ENCODE measurements at places on chromosomes 13 and 19. TPM values are rescaled to one million over a fixed set of nuclear protein-coding genes. Genes with fewer than 3 reads are reported as not detected.
A peak's percentile ranks its signal among the peaks of the same experiment; 100 is the strongest.

Gene ZNF562
- 16.5 TPM for polyA plus RNA-seq

Gene TEX26
- 0.12 TPM for polyA plus RNA-seq

DNA sequence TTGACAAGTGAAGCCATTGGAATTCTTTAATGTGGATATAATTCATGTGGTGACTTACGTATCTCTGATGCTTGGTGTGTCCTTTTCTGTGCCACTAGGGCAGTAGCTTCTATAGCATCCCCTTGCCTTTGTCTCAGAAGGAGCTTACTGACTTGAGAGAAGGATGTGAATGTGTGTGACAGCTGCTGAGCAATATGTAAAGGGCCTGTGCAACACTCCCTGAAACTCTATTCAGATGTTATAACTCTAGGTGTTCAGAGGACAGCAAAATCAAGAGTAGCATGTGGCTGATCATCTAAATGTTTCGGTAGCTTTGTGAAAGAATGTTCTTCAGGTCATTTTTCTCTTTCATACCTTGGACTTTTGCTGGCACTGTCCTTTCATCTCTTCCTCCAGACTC is 189.5 kb downstream of the LMO7 start:
- H3K36me3 ChIP-seq: peaks cover 44% of the 10 kb centered on the region
- H3K27ac ChIP-seq: no peak overlapping the region
- no peaks in the 10 kb centered on the region for H3K4me1 ChIP-seq
- DNase-seq: no peak

Gene TMEM221
- 0.46 TPM for polyA plus RNA-seq

Gene NPAS1
- 0.49 TPM for polyA plus RNA-seq

DNA sequence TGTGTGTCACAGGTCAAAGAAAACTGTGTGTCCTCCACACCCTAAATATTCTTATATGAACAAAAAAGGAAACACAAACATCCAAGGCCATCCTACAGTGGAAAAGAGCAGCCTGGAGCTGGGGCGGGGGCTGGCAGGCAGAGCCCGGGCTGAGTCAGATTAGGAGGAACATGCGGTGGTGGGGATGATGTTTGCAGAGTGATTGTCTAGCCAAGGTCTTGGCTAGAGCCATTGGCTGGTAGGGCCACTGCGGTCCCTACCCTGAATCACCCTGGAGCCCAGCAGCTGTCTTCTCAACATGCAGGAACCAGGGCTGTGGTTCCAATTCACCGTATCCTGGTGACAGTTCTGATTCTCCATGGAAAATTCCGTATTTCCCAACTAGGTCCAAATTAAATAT is 439.5 kb downstream of the FGF9 start:
- H3K36me3 ChIP-seq: no peaks in the 10 kb centered on the region
- H3K27ac ChIP-seq: no peak overlapping the region
- no peaks in the 10 kb centered on the region for H3K27me3 ChIP-seq
- H3K4me1 ChIP-seq: no peaks in the 10 kb centered on the region

DNA sequence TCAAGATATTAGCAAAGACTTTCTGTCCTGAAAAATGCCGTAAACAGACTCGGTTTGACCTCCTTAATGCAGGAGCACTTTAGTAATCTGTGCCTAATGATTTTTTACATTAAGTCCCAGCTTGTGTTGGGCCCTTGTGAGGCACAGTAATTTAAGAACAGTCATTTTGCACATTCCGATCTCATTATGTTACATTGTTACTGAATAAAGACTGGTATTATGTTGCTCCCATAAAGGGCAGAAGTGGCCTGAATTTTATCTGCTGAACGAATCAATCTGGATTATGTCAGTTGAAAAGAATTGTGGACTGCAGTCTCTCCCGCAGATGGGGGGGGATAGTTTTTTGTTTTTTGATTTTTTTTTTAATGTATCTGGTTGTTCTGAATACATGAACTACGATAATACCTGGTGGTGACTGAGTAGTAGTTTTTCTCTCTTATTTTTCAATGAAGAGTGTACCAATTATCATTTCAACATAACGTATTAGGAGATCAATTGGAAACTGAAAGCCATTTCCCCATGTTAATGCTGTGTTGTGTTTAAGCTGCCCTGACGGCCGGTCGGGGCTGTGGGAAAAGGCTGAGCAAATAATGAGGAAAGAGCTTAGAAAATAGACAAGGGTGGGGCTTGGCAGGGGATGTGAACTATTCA is 290.2 kb downstream of the ZNF536 start:
- H3K27ac ChIP-seq: no peak overlapping the region
- H3K27me3 ChIP-seq: no peaks in the 10 kb centered on the region
- no peak for DNase-seq
- no peak overlapping the region for H3K4me3 ChIP-seq

GRCh38 chr19:35041548-35042055 is at the start of gene HPN:
Gene HPN (plus strand): TSS chr19:35041721. CDS start chr19:35042507, 786 bp downstream.
- H3K4me1 ChIP-seq: peaks cover 40% of the 10 kb centered on the region
- DNase-seq: peak; percentile 81
- H3K27ac ChIP-seq: peak within 1 kb of the TSS; percentile 99
- peaks cover 2% of the 10 kb centered on the region for H3K27me3 ChIP-seq
- peak within 1 kb of the TSS; percentile 79 for H3K4me3 ChIP-seq

Gene NXNL1
- polyA plus RNA-seq: not detected

Gene PTGIR
- polyA plus RNA-seq: 4.8 TPM

DNA sequence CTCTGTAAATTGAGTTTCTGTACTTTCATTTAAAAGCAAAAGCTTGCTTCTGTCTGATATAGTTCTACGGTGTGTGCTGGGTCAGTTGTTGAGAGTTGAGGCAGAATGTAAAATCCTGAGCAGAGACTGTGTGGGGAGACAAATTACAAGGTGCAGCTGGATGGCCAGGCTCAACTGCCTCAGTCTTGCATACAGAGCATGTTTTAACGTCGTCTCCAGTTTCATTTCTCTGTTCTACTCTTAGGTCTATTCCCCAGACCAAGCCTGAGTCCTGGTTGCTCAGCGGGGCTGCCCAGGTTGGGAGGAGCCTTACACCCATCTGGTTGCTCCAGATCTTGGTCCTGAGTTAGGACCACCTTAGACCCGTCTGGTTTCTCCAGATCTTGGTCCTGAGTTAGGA is 54.4 kb upstream of the MEDAG start:
- no peak for DNase-seq
- no peak overlapping the region for H3K27ac ChIP-seq
- peaks cover 1% of the 10 kb centered on the region for H3K4me1 ChIP-seq

DNA sequence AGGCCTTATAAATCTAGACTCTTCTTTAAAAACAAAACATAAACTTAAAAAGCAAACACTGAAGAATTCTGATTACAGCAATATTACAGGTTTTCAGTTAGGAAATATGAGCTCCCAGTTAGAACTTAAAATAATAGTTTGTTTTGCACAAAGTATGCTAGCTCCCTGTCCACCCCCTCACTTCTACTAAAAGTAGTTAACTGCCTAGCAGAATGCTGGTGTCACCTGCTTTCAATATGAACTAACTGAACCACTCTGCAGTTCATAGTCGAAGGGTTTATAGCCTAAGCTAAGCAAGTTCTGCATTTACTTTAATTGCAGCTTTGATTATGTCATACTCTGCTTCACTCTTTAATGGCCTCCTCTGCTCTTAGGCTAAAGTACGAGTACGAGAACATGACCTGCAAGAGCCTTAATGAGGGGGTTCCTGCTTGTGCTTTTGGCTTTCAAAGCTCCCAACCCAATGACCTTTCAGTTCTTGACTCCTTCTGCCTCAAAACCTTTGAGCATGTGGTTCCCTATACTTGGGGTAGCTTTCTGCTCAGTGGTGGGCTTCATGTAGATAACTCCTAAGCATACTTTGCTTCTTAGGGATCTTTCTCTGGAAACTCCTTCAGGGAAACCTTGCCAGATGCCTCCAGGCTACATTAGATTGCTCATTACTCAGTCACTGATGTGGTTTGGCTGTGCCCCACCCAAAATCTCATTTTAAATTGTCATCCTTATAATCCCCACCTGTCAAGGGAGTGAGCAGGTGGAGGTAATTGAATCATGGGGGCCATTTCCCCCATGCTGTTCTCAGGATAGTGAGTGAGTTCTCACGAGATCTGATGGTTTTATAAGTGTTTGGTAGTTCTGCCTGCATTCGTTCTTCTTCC is 278.9 kb upstream of the ARGLU1 start:
- no peaks in the 10 kb centered on the region for H3K27me3 ChIP-seq
- DNase-seq: peak; percentile 40
- no peak overlapping the region for H3K27ac ChIP-seq
- no peak overlapping the region for H3K4me3 ChIP-seq
- H3K4me1 ChIP-seq: no peaks in the 10 kb centered on the region

Gene ERICH6B
- 2.1 TPM for polyA plus RNA-seq

GRCh38 chr19:15115080-15115479 is 7.9 kb downstream of the SYDE1 start:
- peaks cover 72% of the 10 kb centered on the region for H3K36me3 ChIP-seq
- no peak overlapping the region for H3K4me3 ChIP-seq
- no peak overlapping the region for H3K27ac ChIP-seq
- H3K27me3 ChIP-seq: no peaks in the 10 kb centered on the region

Gene GATAD2A
- polyA plus RNA-seq: 46.8 TPM

Gene ZNF793
- polyA plus RNA-seq: 15.3 TPM

Gene NKPD1
- polyA plus RNA-seq: 0.15 TPM
